GM12865 (cell line): ENCODE measurements at places on chromosomes 2 and 18.

- no peak for DNase-seq
These were observed 5.2 kb downstream of the GNLY start for GRCh38 chr2:85699325-85699724.

DNA sequence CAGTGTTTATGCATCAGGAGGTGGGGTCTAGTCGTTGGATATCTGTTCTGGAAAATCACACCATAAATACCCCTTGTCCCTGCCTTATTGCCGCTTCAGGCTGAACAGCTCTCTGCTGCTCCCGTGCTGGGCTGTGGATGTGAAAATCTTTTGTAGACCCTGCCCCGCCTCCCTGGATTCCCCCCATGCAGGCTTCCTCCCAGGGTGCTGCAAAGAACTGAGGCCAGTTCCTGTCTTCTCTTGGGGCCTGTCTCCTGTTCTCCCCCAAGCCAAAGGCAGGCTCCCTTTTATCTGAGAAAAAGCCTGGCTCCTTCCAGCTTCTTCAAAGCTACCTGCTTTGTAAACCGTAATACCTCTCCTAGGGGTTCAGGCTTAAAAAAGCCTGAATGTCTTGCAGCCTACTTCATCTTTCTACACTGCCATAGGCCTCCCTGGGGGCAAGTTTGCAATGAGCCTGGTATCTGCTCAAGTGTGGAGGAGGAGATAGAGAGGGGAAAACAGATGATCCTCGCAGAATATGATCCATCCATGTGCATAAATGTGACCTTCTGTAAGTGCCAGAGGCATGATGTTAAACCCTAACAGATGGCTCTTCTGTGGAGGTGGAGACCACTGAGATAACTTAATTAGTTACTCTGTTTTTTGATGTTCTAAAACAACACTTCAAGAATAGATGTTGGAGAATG is 55.3 kb downstream of the VWA3B start:
- DNase-seq, result no peak

- no peak for DNase-seq
These were observed 275.8 kb downstream of the LNPK start for GRCh38 chr2:175726223-175726622.

GRCh38 chr2:100141906-100142305 is 484 bp downstream of the AFF3 start:
- DNase-seq, result peak; percentile 24

DNA sequence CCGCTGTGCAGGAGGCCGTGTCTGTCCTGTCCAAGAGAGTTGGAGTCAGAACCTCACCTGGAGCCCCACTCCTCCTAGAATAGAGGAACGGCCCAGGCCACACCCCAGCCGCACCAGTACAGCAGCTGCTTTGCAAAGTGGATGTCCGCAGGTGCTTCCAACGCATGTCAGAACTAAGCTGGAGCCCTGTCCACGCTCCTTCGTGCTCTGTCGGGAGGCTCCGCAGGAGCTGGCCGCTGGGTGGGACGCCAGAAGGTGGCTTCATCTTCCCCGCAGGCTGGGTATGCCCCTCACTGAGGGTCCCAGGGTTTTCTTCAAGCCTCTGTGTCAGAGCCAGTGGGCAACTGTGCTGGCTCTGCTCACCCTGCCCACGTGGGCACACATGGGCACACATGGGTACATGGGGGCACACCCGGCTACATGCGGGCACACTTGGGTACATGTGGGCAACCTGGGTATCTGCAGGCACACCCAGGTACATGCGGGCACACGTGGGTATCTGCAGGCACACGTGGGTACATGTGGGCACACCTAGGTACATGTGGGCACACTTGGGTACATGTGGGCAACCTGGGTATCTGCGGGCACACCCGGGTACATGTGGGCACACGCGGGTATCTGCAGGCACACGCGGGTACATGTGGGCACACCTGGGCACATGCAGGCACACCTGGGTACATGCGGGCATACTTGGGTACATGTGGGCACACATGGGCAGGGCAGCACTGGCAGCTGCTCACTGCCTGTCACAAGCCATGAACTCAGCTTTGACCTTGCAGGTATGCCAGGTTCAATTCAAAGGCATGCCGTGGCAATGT is 67.1 kb upstream of the CTDP1 start:
- DNase-seq, result no peak

- peak; percentile 48 for DNase-seq
These were observed 69.1 kb downstream of the PHLPP1 start for GRCh38 chr18:62784338-62784965.

DNA sequence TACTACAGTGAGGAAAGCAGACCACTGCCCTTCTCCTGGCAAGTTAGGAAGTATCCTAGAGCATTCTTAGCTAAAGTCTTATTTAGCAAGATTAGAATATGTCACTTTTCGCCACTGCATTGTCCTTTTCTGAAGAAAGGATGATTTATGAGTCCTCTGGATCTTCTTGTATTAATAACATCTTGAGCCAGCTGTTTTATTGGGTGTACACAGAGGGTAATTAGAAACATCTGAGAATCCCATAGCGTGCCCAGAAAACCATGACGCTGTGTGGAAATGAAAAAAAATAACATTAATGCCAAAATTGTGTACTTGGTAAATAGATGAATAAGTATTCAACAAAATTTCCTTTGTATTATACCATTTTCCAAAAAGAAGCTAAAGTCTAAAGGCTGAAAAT is 198.7 kb downstream of the LTBP1 start:
- DNase-seq, result no peak

DNA sequence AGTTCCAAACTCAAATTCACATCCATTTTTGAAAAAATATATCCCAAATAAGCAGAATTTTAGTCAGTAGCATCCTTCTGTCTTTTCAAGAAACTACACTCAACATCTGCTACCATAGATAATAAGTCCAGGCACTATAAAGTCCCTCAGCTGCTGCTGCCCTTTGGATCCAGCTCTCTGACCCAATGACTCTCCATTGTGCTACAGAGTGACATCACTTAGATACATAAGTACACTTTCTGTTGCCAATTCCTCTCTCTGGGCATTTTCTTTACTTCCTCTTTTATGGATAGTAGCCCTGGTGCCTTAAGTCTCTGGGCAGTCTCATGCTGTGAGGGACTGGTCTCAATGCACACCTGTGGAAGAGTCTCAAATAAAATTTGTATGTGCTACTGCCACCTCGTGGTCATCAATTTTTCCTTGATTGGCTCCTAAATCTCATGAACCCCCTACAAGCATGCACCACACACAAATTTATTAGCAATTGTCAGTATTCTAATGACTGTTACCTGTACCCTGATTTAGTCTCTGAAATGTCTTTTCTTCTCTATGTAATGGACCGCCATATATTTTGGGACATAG is 219.2 kb downstream of the LRP1B start:
- DNase-seq, result peak; percentile 57

- DNase-seq, result peak; percentile 40
These were observed at the start of gene SMAD7 for GRCh38 chr18:48950536-48951447. Gene SMAD7, minus strand, starts transcription at chr18:48950965. Its CDS starts 541 bp downstream, at chr18:48950424.

GRCh38 chr2:238689871-238690389 is 158.0 kb upstream of the TWIST2 start:
- DNase-seq, result no peak

- no peak for DNase-seq
These were observed 13.6 kb downstream of the EML4 start for GRCh38 chr2:42182654-42183308.
